ENCODE measurements at places on chromosomes 12 and 14. TPM values are rescaled to one million over a fixed set of nuclear protein-coding genes. Genes with fewer than 3 reads are reported as not detected.

ANKRD33 gene
- not detected for total RNA-seq

LRTM2 gene
- not detected for total RNA-seq

- peak overlapping the region; percentile 71 for H3K4me3 ChIP-seq
- peak; percentile 60 for DNase-seq
- peaks cover 46% of the 10 kb centered on the region for H3K4me1 ChIP-seq
- H3K36me3 ChIP-seq = peaks cover 22% of the 10 kb centered on the region
- no peaks in the 10 kb centered on the region for H3K27me3 ChIP-seq
- H3K27ac ChIP-seq = peak overlapping the region; percentile 97
Measured at GRCh38 chr14:31205681-31206535, 1.7 kb downstream of the HECTD1 start.

DNA sequence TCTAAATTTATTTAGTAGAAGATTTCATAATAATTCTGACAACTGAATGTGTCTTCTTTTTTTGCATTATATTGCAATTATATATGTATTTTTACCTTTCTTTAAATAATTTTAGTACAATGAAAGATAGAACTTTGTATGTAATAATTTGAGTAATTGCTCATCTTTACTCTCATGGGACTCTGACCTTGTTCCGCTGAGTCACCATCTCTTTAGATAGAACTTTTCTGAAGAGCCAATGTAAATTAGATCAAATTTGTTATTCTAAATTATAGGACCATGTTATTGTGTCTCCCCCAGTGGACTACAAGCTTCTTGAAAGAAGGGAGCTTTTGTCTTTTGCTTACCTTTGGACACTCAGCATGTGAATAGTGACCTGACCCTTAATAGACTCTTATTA, 96.1 kb downstream of the TRHDE start:
- peaks cover 5% of the 10 kb centered on the region for H3K4me1 ChIP-seq
- no peak overlapping the region for H3K4me3 ChIP-seq
- no peak overlapping the region for H3K27ac ChIP-seq
- DNase-seq = no peak
- no peaks in the 10 kb centered on the region for H3K27me3 ChIP-seq

- no peaks in the 10 kb centered on the region for H3K36me3 ChIP-seq
- H3K27me3 ChIP-seq = no peaks in the 10 kb centered on the region
- DNase-seq = no peak
Measured at GRCh38 chr14:33404964-33405574, 466.4 kb downstream of the NPAS3 start.

- no peak overlapping the region for H3K4me3 ChIP-seq
- H3K27me3 ChIP-seq = no peaks in the 10 kb centered on the region
- H3K27ac ChIP-seq = no peak overlapping the region
- H3K4me1 ChIP-seq = peaks cover 67% of the 10 kb centered on the region
Measured at GRCh38 chr14:61712137-61712536, 16.8 kb downstream of the HIF1A start.

DNA sequence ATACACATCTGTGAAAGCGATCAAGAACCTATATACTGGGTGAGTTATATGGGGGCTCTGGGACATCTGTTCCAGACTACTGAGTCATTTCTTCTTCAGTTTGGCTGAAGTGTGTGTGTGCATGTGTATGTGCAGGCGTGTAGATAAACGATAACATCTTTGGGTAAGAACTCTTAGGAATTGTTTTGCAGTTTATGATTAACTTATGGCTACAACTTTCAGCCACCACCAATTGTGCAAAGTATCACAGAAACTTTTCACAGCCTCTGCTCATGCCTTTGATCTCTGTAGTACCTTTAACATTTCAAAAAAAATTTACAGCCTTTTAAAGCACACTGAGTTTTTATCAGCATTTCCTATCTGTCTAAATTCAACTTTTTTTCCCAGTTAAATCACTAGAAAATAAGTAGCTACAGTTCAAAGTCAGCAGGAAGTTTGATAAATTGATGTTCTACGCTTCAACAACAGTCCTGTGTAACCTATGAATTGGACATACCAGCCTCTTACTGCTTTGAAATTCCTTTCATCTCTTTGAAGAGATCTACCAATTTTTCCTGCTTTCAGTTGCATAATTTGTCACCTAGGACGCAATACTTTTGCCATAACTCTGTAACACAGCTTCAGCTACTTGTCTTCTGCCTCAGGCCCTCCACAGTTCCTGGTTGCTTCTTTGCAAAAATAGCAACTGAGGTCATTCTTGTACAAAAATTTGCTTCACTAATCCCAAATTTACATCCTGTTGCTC, 43.0 kb downstream of the PPM1H start:
- no peaks in the 10 kb centered on the region for H3K4me1 ChIP-seq
- no peak for DNase-seq
- H3K4me3 ChIP-seq = no peak overlapping the region
- no peaks in the 10 kb centered on the region for H3K36me3 ChIP-seq

GRCh38 chr14:95998656-95999055, 40.5 kb upstream of the C14orf132 start:
- H3K36me3 ChIP-seq = no peaks in the 10 kb centered on the region
- H3K27ac ChIP-seq = no peak overlapping the region
- H3K27me3 ChIP-seq = no peaks in the 10 kb centered on the region
- no peak overlapping the region for H3K4me3 ChIP-seq
- DNase-seq = no peak
- H3K4me1 ChIP-seq = no peaks in the 10 kb centered on the region

- H3K4me3 ChIP-seq = no peak overlapping the region
- no peak overlapping the region for H3K27ac ChIP-seq
- no peaks in the 10 kb centered on the region for H3K27me3 ChIP-seq
- H3K4me1 ChIP-seq = no peaks in the 10 kb centered on the region
- H3K36me3 ChIP-seq = no peaks in the 10 kb centered on the region
- no peak for DNase-seq
Measured at GRCh38 chr12:692274-692673, 29.0 kb upstream of the NINJ2 start.

DNA sequence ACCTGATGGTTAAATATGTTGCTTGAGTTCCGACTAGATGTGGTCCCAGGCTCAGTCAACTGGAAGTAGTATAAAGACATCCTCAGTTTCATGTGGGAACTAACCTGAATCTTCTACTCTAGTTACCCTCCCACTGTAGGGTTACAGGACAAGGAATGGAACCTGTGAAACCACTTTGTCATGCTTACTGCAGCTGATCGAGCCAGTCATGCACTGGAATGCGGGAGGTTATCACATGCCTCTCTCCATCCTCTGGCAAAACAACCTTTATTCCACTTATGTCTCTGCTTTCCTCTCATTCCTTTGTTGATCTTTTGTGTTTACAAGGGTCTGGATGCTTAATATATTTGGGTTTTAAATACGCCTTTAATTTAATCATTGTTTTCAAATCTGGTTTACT, 111.9 kb upstream of the DDHD1 start:
- no peaks in the 10 kb centered on the region for H3K4me1 ChIP-seq
- no peak overlapping the region for H3K4me3 ChIP-seq
- no peaks in the 10 kb centered on the region for H3K36me3 ChIP-seq
- H3K27ac ChIP-seq = no peak overlapping the region

- H3K27me3 ChIP-seq = no peaks in the 10 kb centered on the region
- DNase-seq = no peak
- H3K4me3 ChIP-seq = no peak overlapping the region
- no peaks in the 10 kb centered on the region for H3K4me1 ChIP-seq
- no peak overlapping the region for H3K27ac ChIP-seq
Measured at GRCh38 chr12:1844661-1845409, 24.5 kb downstream of the LRTM2 start.

DNA sequence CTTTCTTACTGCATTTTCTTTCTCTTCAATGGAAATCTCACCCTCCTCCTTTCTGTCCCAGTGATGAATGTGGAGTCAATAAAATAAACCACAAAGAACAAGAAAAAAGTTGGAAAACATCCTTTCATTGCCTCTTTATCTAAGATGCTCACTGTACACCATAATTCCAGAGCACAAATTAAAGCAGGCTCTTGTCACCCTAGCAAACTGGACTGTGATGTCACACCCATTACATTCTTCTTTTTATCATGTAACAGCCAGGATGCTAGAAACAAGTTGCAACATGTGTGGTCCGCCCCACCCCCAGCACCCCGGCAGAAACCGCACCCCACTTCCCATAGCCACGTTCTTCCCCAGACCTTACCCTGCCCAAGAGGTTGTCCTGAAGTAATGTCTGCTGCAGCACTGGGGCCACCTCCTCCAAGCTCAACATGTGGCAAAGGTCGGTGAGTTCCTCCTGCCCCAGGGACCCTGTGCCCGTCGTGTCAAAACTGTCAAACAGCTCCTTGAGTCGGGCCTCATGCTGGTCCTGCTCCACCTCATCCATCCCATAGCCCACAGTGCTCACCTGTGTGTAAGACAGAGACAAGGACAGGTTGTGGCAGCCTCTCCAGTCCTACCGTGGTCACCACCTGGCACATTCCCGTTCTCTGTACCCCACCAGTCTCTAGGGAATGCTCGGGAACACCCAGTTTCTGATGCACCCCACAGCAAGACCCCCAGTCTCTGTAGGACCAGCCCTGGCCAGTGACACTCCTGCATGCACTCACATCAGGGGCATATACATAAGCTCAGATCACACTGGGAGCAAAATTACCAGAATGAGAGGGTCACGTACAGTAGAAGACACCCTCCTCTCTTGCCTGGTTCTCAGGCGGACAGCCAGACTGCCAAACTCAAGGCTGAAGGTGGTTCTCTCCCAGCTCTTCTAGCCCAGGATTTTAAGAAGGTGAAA, 9.2 kb downstream of the NIN start:
- no peaks in the 10 kb centered on the region for H3K27me3 ChIP-seq
- no peaks in the 10 kb centered on the region for H3K36me3 ChIP-seq
- DNase-seq = no peak
- no peak overlapping the region for H3K4me3 ChIP-seq

DNA sequence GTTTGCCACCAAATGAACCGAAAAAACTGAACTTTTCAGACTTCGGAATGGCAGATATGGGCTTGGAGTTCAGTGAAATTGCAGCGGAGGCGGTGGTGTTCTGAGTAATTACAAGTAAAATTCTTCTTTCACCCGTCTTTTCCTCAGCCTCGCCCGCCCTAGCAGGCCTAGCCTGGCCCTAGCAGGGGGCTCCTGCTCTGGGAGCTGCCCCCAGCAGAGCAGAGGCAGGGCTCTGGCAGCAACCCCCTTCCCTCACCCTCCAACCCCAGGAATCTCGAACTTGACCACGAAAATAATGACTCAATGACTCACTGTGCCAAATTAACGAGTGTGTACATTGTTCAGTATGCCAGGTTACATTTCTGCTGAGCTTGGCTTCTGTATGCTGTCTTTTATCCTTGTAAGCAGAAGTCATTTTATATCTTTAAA, 1.1 kb downstream of the PAPLN start:
- H3K27ac ChIP-seq = peak overlapping the region; percentile 46
- no peak for DNase-seq
- peaks cover 60% of the 10 kb centered on the region for H3K4me1 ChIP-seq
- H3K4me3 ChIP-seq = peak overlapping the region; percentile 52
- H3K36me3 ChIP-seq = no peaks in the 10 kb centered on the region
- no peaks in the 10 kb centered on the region for H3K27me3 ChIP-seq

CLECL1 gene
- not detected for total RNA-seq

STYK1 gene
- total RNA-seq = 6.4 TPM

NGB gene
- total RNA-seq = 1.7 TPM

DNA sequence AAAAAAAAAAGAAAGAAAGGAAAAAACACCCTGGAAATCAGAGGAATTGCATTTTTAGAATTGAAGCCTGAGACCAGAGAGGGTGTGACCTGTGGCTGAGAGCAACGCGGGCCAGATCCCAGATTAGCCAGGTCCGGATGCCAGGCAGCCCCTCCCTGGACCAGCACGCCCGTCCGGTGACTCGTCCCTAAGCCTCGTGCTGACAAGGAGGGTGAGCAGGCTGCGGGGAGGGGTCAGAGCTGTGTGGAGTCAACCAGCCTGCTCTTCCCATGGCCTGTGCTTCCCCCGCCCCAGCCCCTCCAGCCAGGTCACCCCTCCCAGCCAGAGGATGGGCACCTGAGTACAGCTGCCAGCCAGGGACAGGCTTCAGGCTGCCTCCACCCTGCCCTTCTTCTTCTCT, 4.2 kb upstream of the KLC1 start:
- DNase-seq = no peak
- H3K4me3 ChIP-seq = no peak overlapping the region
- no peaks in the 10 kb centered on the region for H3K27me3 ChIP-seq

RPS6KA5 gene
- 5.2 TPM for total RNA-seq

DNA sequence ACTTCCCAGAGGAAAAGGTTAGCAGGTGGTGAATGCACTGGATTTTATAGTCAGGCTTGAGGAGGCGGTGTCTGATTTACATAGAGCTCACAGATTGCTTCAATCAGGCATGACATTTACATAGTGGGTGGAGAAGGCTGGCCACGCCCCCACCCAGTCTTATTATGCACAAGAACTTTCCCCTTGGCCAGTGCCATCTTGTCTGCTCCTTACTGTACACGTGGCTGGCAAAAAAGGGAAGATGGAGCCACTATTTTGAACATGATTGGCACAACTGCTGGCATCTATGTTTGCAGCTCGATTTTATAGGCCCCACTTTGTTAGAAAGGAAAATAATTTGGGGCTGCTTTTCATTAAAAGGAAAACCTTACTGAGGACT, 10.9 kb upstream of the LGMN start:
- no peaks in the 10 kb centered on the region for H3K27me3 ChIP-seq
- no peak for DNase-seq
- no peak overlapping the region for H3K4me3 ChIP-seq
- H3K36me3 ChIP-seq = no peaks in the 10 kb centered on the region

GRCh38 chr14:101705733-101706508, 55.6 kb upstream of the PPP2R5C start:
- DNase-seq = no peak
- H3K27ac ChIP-seq = peak overlapping the region; percentile 60
- H3K4me3 ChIP-seq = peak overlapping the region; percentile 34
- H3K27me3 ChIP-seq = no peaks in the 10 kb centered on the region

GRCh38 chr12:8950702-8951478, 1.4 kb upstream of the M6PR start:
- peaks cover 32% of the 10 kb centered on the region for H3K4me1 ChIP-seq
- peak overlapping the region; percentile 63 for H3K4me3 ChIP-seq
- peak overlapping the region; percentile 97 for H3K27ac ChIP-seq
- H3K27me3 ChIP-seq = no peaks in the 10 kb centered on the region

KLHL33 gene
- total RNA-seq = 1.2 TPM

DNA sequence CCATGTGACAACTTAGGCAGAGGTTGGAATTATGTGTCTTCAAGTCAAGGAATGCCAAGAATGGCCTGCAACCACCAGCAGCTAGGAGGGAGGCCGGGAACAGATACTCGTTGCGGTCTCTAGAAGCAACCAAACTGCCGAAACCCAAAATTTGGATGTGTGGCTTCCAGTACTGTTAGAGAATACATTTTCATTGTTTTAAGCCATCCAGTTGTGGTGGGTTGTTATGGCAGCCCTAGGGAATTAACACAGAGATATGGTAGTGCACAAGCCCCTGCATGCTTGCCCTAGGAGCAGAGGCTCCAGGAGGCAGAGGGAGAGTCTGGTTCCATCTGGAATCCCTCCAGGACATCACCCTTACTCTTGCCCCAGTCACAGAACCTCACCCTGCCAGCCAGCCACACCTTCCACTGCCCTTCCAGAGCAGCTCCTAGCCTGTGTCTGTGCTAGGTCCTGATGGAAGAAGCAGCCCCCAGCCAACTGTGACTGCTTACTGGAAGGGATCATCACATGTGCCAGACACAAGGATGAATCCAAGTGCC, 19.5 kb downstream of the PITPNM2 start:
- H3K36me3 ChIP-seq = no peaks in the 10 kb centered on the region
- no peak overlapping the region for H3K27ac ChIP-seq
- H3K27me3 ChIP-seq = no peaks in the 10 kb centered on the region

DRAM1 gene
- 18.9 TPM for total RNA-seq
